ENCODE measurements at places on chromosomes 13 and 19.

GRCh38 chr19:47637550-47637949 lies 28.6 kb downstream of the BICRA start:
- DNase-seq: no peak

GRCh38 chr13:47463726-47464125 lies 537.3 kb downstream of the SUCLA2 start:
- DNase-seq: no peak

DNA sequence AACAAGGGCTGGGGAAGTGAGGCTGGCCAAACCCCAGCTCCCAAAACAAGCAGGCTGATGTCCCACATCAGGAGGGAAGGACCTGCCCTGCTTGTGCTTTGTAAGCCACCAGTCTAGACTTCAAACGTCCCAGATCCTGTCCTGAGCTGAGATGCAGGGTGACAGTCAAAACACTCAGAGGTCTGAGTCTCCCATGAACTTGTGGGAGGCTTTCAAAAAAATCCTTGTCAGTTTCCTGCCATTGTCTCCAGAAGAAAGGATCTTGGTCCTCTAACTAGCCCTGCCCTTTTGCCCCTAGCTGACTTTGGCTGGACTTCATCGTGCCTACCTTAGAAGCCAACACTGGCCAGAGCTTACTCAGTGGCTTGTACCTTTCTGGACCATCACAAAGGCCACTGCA lies 43.3 kb downstream of the DZIP1 start:
- DNase-seq: no peak

DNA sequence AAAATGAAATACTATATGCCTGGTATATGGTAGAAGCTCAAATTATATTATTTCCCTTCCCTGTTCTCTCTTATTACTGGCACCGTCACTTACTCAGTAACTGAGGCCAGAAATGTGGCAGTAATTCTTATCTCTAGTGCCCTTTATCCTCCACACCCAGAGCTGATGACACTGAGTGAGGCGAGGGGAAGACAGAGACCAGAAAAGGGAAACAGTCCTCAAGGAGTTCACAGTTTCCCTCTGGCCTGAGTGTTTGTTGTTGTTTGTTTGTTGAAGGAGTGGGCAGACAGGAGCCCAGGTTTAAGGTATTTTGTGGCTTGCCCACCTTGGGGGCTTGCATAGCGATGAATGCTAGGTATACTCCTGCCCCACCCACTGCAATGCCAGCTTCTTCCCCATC lies 101.5 kb upstream of the FNDC3A start:
- DNase-seq: peak; percentile 47

DNA sequence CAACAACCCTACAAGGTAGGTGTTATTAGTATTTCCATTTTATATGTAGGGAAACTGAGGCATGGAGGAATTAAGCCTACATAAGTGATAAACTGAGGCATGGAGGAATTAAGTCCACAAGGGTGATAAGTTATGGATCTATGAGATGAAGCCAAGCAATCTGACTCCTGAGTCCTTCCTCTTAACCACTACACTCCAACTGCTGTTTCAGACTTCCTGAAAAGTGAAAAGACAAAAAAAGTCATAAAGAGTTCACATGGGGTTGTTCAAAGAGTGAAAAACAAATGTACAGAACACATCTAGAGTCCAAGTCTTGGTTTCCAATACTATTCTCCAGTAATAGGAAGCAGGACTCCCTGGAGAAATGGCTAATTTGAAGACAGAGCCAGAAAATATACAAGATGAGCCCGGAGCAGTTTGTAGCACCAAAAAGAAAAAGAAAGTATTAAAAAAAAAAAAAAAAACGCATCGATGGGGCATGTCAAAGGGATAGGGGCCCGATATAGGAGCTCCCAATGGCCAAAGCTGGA lies 12.1 kb downstream of the CRYL1 start:
- no peak for DNase-seq

- DNase-seq: peak; percentile 48
Measured at GRCh38 chr19:41998246-41999020, 4.4 kb upstream of the ATP1A3 start.

DNA sequence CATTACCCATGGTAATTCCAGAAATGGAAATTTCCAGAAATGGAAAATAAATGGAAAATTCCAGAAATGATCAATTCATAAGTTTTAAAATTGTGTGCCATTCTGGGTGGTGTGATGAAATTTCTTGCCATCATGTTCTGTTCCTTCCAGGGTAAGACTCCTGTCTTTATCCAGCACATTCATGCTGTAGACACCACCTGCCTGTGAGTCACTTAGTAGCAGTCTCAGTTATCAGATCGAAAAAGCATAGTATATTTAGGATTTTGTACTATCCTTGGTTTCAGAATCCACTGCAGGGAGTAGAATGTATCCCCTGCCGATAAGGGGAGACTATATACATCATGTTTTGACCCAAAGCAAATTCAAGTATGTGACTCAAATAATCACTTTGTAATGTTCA lies 26.7 kb upstream of the CSNK1A1L start:
- DNase-seq: no peak

- DNase-seq: no peak
Measured at GRCh38 chr13:26019881-26020870, 31.6 kb downstream of the SHISA2 start.
